AG20443 (cell line): ENCODE measurements at places on chromosomes 3 and 15.

DNA sequence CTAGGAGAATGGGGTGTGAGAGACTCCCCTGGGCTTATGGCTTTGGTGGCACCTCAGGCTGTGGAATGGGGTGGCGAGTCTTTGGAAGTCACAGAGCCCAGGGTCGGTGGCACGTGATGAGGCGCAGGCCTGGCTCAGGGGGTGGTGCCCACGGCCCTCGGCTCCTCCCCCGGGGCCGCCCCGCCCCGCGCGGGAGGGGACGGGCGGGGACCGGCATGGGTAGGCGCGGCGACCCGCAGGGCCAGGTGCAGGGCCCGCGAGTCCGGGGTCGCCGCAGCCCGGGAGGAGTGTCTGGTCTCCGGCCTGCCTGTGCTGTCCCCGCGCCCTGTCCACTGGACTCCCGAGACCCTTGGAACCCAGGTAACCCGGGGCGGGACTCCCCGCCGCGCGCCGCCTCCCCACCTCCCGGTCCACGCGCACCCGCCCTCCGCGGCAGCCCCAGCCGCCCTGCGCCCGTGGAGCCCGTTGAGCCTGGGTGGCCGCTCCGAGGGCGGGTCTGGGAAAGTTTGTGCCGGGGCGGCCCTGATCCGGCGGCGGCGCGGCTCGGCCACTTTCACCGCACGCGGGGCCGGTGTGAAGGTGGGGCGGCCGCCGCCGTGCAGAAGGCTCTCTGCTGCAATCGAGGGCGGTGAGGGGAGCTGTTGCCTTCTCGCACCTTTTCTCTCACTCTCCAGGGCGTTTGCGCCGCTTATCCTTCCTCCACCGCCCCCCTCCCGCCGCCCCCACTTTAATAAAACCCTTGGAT lies at the start of gene PAQR5:
Gene PAQR5, plus strand, starts transcription at position 216 of the 745 bp plus-strand sequence. CDS start 61,169 bp downstream, outside the sequence.
- DNase-seq: peak; percentile 89

DNA sequence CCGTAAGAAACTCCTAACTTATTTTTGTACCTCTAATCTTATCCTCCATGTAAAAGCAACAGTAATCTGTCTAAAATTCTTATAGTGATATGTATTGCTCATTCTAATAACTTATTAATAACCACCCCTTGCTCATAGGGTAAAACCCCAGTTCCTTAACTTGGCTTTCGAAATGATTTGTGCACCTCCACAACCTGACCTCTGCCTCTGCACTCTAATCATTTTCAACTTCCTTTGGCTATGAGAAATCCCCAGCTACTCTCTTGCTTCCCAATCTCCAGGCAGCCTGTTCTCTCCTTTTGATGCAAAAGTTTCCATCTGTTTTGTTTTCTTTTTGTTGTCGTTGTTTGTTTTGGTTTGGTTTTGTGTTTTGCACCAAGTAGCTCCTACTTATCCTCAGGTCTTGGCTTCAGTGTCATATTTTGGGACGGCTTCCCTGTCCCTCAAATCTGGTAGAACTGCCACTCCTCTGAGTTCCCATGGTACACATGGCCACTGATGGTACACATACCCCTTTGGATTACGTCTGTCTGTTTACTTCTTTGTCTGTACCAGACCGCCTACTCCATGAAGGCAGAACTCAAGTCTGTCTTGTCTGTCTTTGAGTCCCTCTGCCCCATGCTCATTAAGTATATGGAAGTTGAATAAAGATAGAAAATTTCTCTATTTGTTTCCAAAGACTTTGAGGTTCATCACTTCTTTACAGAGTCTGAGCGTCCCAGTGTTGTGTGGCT lies 105.6 kb upstream of the TGFBR2 start:
- no peak for DNase-seq

DNA sequence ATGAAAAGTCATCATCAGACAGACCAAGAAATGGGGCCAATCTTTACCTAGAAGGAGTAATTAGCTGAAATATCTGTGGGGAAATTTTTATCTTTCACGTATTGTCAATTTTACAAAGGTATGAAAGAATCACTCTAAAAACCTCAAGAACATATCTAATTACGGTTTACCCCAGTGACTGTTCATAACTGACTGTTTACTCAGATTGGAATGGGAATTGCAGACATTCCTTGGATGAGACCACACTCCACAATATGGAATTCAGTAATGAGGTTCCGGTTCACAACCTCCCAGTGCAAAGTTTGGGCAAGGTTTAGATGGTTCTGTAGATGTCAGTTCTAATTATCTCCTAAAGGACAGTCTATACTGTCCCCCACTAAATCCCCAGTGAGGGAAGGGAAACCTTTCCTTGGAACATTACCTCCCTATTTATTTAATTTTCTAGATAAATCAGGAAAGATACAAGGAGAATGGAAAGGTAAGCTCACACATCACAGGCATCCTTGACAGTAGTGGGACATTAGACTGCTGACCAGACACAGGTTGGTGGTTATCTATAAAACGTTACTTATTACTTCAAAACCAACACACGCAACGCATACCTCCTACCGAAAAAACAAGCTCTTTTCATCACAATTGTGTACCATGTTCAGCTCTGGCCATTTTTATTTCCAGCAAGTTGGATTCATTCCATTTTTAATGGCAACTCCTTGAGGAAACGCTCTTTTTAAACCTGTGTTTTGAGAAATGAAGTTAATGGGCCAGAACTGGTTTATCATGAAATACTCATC lies 129.9 kb downstream of the RORA start:
- peak; percentile 64 for DNase-seq

DNA sequence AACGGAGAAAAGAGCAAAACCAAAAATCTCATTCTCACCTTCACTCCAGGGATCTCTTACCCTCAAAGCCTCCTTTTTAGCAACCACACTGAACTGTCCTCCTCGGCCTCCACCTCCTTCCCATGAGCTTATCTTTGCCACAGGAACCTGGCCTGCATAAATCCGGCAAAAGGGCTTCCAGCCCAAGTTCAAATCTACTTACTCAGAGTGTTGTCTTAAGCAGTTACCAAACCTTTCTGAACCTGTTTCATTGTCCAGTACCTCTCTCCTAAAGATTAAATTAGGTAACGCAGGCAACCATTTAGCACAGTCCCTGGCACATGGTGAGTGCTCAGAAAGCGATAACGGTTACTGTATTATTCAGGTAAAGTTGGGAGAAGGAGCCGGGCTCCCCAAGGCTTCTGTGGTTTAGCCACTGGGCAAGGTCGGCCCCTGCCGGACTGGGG lies 777 bp downstream of the CIB1 start:
- DNase-seq: no peak

DNA sequence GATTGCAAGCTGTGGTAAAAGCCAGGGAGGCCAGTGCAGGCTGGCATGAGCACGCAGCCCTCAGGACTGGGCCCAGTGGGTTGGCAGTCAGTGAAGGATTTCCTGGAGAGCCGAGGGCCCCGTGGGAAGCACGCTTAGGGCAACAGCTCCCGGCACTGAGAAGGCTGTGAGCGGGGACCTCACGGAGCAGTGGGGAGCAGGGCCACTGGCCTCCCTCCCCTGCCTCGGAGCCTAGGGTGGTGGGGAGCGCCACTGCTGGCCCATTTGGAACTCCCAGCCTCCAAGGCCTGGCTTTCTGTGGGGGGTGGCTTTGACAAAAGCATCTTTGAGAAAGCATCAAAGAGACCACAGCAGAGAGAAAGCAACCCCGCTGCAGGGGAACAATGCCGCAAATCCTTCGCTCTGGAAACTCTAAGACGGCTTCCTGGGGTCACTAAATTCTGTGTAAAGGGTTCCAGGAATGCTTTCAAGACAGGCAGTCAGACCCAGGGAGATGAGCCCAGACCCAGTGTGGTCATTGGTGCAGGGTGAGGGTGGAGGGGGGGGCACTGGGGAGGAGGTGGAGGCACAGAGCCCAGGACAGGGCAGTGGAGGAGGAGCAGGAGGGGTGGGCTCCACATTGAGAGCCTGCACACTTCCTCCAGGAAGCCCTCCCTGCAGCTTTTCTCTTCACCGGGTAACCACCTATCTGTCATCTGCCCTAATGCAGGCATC lies 9.5 kb upstream of the APBA2 start:
- no peak for DNase-seq

GRCh38 chr3:58556001-58556400 lies 19.0 kb upstream of the ACOX2 start:
- DNase-seq: no peak

GRCh38 chr3:65439641-65440284 lies 599.0 kb downstream of the MAGI1 start:
- peak; percentile 75 for DNase-seq

- DNase-seq: no peak
Observed at GRCh38 chr3:108106031-108106430, 15.2 kb upstream of the CD47 start.

GRCh38 chr15:55407498-55408011 lies 604 bp downstream of the CCPG1 start:
- DNase-seq: peak; percentile 38

DNA sequence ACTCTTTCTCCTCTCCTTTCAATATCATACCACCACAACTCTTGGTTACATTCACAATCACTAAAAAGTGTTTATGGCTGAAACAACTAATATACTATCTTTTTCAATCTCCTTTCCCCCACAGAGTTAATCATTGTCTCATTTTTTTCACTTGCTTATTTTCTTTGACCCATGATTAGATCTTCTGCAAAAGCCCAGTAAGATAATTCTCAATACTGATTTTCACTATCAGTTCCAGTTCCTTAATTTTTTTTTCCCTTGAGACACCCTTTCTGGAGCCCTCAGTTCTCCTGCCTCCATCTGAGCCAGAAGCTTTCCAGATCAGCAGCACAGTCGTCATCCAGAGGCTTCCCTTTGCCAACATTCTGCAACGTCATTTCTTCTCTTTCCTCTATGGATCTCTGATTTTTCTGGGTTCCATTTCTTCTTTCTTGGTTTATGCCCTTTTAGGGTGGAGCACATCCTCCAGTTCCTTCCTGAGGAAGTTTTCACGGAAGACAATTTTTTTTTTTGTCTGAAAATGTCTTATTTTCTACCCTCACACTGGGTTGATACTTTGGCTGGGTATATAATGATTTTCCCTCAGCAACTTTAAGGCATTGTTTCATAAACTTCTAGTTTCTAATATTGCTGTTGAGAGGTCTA lies 88.7 kb upstream of the C15orf39 start:
- DNase-seq: no peak

DNA sequence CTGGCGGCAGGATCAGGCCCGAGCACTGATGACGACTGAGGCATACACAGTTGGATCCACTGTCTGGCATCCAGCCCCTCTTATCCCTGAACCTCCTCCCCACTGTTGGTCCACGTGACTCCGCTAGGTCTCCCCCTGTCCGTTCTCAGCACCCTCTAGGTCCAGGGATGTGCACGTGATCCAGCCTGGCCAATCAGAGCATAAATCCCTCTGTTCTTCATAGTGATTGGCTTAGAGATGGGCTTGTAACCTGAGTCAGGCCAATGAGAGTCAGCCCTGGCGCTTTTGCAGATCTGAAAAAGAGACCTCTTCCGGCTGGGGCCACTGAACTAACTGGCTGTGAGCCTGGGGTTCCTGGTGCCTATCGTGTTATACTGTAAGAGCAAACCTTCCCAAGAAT lies 20.5 kb upstream of the IQSEC1 start:
- DNase-seq: no peak

DNA sequence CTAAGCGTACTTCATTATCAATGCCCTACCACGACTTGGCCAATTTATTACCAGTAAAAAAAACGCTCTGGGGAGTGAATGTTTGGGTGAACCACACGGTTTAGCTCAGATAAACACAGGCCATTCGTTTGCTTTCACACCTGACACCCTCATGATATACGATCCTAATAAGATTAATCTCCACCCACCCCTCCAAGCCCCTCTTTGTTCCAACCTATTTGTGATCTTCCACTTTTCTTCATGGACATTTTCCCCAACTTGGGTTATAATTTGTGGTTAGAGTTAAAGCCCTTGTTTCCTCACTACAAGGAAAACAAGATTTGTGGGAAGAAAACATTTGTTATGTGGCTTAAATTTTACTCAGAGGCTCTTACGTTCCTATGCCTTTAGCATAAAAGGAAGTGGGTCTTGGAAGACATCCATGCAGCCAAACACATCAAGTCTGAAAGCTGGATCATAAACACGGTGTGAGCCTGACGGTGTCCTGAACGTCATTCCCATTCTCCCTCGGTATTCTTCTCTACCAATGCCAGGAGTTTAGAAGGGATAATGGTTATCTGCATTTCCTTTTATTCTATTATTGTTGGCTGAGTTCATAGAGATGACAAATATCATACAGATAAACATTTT lies 518.9 kb downstream of the NR2F2 start:
- DNase-seq: no peak

DNA sequence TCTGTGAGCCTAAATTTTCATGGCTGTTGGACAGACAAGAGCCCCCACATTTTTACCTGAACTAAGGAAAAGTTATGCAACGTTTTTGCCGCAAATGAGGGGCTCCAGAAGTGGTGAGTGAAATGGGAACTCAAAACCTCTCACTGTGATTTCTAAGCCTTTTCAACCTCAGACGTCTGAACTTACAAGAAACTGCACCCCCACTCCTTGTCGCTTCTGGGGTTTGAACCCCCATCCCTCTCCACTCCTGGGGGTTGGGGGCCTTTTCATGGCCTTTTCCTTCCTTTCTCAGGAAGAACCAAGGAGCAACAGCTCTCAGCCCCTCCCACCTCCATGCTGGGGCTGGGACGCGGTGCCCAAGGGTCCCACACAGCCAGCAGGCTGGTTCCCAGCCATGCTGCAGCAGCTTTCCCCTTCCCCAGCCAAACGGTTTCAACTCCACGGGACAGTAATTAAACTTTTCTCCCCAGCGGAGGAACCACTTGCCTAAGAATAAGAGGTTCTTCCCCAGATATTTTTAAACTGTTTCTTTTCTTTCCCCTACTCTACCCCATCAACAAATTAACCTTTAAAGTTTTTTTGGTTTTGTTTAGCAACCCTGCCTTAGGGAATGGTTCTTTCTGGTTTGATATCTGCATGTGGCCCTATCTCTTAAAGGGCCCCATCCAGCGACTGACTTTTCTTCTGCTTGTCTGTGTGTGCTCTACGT lies 387.6 kb upstream of the CBLB start:
- DNase-seq: no peak

- DNase-seq: no peak
Observed at GRCh38 chr3:139304383-139304782, 39.4 kb upstream of the MRPS22 start.
